ENCODE measurements at places on chromosomes 16 and 17.

DNA sequence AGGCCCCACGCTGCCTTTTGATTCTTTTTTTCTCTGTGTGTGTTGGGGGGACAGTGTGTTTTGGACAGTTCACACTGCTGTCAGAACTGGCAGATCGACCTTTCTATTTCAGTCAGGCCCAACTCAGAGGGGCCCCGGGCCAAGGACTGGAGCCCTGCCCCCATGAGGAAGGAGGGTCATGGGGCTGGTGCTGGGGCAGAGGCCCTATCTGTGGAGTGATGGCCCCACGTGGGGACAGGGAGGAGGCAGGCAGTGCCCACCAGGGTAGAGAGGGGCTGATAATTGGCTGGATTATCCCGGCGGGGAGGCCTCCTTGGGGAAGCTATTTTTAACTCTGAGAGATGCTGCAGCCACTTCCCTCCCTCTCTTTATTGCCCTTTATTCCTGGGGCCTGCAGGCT is 5.7 kb upstream of the KCNJ12 start:
- no peak for DNase-seq

DNA sequence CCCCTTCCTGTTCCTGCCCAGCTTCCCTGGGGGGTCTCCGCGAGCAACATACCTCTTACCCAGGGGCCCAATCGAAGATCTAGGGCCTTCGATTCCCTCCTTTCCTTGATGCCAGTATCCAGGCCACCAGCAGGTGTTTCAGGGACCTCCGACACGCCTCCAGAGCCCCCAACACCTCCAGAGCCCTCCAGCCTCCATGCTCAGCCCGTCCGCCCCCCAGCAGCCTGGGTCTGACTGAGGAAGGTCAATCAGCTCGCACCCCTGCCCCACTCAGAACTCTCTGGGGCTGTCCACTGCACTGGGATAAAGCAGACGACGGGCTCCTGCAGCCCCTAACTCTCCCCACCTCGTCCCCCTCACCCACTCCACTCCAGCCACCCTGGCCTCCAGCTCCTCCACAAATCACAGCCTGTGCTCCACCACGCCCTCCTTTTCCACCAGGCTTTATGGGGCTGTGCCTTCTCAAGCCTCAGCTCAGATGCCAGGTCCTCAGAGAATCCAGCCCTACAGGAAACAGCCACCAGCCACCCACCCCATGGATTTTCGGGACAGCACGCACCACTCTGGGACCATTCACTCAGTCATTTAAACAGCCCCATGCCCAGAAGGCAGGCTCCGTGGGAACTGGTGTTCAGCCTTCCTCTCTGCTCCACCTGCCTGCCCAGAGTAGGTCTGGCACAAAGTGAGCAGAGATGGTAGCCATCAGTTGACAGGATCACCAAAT is 247.1 kb downstream of the RBFOX3 start:
- no peak for DNase-seq

DNA sequence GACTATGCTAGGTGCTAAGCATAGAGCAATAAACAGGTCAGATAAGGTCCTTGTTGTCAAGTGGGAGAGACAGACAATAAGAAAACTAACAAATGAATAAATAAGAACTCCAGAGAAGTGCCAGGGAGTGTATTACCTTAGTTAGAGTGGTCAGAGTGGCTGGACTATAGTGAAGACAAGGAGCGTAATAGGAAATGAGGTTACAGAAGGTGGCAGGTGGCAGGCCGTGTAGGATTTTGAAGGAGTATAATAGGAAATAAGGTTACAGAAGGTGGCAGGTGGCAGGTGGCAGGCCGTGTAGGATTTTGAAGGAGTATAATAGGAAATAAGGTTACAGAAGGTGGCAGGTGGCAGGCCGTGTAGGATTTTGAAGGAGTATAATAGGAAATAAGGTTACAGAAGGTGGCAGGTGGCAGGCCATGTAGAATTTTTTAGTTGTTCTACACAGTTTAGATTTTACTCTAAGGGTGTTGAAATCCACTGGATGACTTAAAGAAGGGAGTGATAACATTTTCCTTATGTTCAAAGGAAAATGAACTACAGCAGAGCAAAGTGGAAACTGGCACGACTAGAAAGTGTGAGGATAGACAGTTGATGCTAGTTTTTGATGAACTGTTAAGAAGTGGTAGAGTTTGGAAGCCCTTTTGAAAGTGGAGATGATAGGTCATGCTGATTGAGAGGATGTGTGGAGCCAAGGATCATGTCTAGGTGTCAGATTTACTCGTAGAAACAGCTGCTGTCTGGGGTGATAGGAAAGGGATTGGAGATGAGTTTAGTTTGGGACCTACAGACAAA is 3.6 kb upstream of the KRTAP3-1 start:
- DNase-seq = no peak

GRCh38 chr17:32103476-32104113 is 38.7 kb upstream of the RHOT1 start:
- no peak for DNase-seq

GRCh38 chr17:4440690-4441686 is 7.2 kb downstream of the SPNS3 start:
- no peak for DNase-seq

DNA sequence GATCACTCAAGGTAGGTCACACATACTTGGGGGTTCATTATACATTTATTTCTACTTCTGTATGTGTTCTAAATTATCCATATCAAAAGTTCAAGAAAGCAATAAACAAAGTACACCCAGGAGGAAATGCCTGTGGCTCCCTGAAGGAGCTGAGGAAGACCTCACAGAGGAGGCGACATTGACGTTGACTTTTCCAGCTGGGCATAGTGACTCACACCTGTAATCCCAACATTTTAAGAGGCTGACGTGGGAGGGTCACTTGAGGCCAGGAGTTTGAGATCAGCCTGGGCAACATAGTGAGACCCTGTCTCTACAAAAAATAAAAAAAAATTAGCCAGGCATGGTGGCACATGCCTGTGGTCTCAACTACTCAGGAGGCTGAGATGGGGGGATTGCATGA is 16.3 kb downstream of the ITGAD start:
- DNase-seq = no peak

DNA sequence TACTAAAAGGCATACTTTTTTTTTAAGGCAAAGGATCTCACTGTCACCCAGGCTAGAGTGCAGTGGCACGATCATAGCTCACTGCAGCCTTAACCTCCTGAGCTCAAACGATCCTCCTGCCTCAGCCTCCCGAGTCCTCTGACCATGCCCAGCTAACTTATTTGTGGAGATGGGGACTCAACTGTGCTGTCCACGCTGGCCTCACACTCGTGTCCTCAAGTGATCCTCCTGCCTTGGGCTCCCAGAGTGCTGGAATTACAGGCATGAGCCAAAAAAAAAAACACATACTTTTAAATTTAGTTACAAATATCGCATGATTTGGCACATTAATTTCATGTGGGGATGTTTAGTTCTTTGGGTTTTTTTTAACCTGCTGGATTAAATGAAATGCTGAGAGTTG is 207.7 kb upstream of the CHMP6 start:
- no peak for DNase-seq

GRCh38 chr17:64382061-64382583 is 8.5 kb downstream of the PECAM1 start:
- no peak for DNase-seq

DNA sequence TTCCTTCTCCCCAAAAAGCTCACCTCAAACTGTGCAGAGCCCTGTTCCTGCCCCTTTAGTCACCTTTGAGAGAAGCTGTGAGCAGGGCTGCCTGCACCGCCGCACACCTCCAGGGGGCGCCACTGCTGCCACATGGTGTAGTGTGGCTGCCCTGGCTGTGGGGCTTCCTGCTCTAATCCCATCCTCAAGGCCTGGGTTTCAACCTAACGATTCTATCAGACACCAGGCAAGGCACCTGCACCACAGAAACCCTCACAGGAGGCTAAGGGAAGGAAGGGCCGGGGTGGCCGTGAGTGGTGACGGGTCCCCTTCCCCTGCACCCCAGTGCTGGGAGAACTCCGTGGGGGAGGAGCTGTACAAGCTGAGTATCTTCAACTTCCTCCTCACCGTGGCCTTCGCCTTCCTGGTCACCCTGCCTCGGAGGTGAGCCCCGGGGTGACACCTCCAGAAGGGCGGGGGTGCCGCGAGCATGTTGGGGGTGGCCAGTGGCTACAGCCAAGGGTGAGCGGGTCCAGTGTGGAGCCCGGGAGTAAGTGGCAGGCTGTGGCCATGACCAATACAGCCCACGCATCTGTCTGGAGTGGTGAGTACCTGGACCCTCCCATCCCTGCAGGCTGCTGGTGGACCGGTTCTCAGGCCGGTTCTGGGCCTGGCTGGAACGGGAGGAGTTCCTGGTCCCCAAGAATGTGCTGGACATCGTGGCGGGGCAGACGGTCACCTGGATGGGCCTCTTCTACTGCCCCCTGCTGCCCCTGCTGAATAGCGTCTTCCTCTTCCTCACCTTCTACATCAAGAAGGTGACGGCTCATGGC is 7.0 kb downstream of the TMC8 start:
- DNase-seq = peak; percentile 50

DNA sequence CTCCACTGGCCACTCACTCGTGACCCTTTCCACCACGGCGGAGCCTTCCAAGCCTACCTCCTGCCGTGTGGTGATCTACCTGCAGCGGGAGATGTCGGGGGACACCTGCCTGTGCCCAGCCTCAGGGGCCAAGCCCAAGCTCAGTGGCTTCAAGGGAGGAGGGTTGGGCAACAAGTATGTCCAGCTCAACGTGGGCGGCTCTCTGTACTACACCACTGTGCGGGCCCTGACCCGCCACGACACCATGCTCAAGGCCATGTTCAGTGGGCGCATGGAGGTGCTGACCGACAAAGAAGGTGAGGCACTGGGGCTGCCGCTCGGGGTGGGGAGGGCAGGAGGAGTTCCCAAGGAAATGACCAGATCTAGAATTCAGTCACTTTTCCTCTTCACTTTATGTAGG is 3.9 kb downstream of the TNFAIP1 start:
- no peak for DNase-seq

DNA sequence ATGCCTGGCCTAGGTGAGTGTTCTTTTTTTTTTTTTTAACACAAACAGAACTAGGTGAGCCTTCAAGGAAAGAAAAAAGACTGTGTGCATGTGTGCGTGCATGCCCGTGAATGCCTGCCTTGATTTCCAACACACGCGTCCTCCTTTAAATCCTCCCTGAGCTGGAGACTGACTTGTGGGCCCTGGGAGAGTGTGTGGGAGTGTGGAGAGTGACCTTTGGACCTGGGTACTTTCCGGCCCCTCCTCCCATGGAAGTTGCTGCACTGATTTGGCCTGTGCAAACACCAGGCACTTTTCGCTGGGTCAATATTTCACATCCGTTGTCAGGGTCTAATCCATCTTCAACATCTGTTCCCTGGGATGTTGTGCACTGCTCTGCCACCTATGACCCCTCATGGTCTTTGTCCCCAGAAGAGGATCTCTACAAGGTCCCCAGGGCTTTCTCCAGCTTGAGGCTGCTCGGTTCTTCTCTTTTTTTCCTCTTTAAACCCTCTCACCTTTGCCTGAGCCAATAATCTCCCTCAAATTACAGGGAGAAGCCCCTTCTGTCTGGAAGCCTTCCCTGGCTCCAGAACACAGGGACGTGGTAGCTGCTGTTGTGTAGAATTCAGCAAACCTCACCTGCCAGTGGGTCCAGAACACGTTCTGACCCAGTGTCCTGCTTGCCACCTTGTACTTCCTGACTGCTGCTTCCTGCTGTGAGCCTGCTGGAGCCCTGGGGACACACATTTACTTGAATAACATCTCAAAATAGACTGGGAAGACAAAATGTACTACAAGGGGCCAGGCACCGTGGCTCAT is 20.8 kb upstream of the ATP5MC1 start:
- DNase-seq = no peak

DNA sequence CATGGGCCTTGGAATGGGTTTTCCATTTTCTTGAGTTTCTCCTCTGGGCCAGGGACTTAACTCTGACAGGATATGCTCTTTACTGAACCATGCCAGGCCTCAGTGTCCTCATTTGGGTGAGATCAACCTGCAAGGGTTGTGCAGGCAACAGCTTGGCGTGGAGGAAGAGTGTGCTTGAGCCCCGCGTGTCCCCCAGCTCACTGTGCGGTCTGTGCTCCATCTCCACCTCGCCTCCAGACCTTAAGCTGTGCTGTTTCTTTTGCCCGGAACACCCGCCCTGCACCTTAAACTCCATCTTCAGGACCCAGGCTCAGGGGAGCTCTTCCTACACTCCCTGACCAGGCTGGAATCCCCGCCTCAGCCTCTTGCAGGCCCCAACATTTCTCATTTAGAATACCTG is 9.7 kb downstream of the RUSF1 start:
- DNase-seq = no peak

- no peak for DNase-seq
Measured at GRCh38 chr17:71530248-71530647, 590.6 kb upstream of the SOX9 start.

DNA sequence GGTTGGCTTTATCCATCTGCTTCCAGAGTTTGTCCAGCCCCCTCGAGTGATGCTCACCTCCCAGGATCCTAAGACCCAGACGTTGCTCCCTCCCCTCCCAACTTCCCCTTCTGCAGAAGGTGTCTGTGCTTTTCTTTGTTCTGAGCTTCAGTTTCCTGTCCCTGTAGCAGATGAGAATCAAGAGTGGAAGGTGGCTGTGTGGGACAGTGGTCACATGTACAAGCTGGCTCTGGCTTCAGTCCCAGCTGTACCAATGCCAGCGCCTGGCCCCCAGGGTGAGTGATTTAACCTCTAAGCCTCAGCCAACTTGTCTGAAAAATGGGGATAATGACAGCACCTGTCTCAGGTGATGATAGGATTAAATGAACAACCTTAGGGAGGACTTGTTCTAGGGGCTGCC is 7.7 kb downstream of the PRR15L start:
- peak; percentile 19 for DNase-seq

GRCh38 chr17:8158267-8159031 is 4.3 kb downstream of the VAMP2 start:
- peak; percentile 91 for DNase-seq

DNA sequence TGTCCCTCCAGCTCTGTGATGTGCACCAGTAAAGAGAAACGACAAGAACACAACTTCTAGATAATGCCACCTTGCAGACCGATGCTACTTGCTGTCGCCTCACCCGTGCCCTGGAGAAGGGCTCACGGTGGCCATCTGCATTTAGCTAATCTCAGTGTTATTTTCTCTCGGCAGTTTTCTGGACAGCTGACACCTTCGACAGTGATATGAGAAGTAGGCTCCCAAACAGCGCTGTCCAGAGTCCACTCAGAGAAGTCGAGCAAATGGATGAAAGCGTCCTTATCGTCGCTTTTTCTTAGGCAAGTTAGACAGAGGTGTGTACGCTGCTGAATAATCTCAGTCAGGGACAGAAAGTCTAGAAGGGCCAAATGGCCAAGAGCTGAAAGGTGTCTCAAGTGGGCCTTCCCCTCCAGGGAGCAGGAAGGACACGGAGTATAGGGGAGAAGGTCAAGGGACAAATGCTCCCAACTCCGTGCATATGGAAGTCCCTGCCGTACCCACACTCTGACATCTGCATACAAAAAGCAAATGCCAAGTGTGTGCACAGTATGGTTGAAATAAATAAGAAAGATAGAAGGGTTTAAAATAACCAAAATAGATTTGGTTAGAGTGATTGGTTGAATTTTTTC is 42.4 kb upstream of the MYOCD start:
- DNase-seq = no peak

DNA sequence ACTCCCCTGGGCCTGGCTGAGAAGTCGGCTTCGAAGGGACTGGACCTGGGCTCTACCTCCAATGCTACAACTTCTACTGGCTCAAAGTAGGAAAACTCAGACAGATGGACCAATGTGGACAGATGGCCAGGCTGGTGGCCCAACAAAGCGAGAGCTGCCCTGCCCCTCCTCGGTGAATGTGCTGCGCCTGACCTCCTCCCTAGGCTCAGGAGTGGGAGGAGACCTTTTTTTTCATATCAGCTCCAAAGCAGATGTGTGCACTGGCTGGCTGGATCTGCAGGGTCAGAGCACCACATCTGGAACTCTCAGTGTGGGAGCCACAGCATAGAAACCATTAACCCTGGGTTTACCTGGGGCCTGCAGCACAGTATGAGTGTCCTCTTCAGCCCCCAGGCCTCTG is 20.8 kb downstream of the ATP6V0D1 start:
- DNase-seq = no peak

All from CD4-positive, alpha-beta T cell treated with Interleukin-4 for 1 hour (primary cell).